ENCODE measurements at places on chromosomes 6 and 20.

GRCh38 chr6:37555040-37555781 lies 55.5 kb upstream of the CCDC167 start:
- no peak for DNase-seq

DNA sequence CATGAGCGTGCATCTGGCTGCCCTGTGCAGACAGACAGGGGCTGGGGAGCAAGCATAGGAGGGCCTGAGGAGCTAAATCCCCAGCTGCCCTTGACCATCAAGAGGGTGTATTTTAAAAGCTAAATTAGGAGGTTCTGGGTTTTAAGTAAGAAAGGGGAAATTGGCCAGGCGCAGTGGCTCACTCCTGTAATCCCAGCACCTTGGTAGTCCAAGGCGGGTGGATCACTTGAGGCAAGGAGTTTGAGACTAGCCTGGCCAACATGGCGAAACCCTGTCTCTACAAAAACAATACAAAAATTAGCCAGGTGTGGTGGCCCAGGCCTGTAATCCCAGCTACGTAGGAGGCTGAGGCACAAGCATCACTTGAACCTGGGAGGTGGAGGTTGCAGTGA lies 27.8 kb downstream of the SERPINB6 start:
- DNase-seq, result no peak

- DNase-seq, result no peak
Observed at GRCh38 chr6:148347441-148348054, 4.9 kb downstream of the SASH1 start.

DNA sequence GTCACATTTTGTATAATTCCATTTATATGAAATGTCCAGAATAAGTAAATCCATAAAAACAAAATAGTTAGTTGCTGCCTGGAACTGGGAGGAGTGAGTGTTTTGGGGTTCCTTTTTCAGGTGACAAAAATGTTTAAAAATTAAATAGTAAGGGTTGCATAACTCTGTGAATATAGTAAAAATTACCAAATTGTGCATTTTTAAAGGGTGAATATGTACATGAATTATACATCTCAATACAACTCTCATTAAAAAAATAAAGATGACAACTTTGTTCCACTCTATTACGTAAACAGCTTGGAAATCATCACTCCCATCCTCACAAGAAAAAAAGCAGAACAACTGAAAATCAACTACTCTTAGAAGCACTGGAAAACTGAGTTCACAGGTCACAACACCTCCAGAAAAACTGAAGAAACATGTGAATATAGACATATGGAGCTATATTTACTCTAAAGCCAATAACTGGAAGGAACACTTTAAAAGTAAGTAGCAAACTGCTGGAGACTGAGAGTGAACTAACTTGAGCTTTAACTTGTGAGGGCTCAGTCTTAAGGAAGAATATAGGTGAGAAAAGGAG lies 40.0 kb downstream of the RANBP9 start:
- DNase-seq, result no peak

GRCh38 chr20:24027229-24027628 lies 38.6 kb upstream of the GGTLC1 start:
- no peak for DNase-seq

GRCh38 chr20:13610184-13610583 lies 28.5 kb downstream of the TASP1 start:
- no peak for DNase-seq

DNA sequence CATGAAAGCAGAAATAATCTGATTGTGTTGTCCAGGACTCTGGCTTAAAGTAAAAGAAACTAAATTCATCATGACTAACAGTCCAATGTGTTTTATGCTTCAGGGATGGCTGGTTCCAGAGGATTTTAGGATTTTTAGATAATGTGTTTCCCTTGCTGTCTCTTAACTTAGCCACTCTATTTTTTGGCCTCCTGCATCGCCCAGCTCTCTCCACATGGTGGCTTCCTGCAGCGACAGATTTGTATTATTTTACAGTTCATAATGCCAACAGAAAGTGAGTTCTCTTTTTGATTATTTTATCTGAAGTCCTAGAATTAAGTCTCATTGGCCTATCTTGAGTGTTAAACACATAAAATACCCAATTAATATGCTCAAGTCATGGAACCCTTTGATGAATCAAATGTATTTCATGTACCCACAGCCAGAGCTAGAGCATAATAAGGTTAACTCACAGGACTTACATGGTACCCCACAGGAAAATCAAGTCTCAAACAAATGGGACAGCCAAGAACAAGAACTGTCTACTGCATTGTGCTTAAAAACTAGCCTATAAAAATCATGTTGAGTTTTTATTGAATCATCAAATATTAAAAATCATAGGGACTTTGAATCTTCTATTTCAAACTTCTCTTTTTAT lies 582.5 kb downstream of the DOK5 start:
- no peak for DNase-seq

DNA sequence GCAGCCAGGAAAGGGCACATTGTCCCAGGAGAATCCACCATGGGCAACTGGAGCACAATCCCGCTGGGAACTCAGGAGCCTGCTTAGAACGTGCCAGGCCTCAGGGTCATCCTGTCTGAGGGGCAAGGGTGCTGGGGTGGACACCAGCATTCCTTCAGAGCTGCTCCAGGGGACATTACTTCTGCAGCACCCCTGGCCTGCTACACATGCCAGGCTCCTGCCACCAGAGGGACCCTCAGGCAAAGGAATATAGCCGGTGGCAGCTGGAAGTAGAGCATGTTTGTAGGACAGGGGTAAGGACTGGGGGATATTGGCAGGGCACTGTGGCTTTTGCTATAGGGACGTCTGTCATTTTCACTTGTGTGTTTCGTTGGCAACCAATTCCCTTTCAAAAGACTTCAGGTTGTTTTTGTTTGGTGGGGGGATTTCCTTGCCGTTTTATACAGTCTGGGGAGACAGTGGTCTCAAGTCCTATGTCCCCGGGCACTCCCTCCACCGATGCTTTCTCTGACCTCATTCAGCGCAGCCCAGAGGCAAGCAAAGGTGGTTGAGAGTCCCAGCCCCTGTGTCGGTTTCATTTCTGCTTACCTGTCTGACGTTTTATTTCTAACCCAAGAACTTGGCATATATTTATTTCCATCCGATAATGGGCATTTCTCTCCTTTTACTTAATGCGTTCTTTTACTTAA lies 130.8 kb downstream of the JPH2 start:
- no peak for DNase-seq

DNA sequence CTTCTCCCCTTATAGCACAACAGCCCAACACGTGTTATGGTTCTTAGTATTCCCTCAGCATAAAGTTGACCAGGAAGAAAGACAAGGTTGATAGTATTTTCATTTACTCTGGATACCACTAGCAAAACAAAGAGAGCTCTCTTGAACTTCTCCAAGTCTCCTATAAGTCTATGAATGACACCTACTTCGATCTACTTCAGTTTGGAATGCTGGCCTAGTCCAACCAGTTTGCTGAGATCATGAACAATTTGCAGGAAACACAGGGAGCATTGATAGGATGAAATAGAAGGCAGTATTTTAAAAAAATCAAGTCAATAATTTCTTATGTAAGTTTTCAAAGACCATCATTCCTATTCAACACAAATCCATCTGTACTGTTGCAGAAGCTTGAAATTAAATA lies 93.6 kb downstream of the GJA10 start:
- DNase-seq, result no peak

DNA sequence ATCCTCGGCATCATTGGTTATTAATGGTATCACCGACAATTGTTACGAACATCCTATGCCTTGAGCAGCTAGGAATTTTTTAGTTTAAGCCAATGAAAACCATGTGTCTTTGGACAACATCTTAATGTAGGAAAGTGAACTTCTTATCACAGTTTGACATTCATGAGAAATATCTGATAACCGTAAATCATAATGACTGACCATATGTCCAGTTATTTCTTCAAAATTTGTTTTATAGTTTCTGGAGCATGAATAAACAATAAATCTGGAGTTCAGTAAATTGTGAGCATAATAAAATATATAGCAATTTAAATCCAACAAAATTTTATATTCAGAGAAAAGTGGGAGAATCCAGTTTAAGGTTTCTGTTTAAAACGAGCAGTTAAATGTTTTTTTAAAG lies 970.1 kb upstream of the ADGRB3 start:
- no peak for DNase-seq

GRCh38 chr6:34343806-34344205 lies 48.7 kb downstream of the NUDT3 start:
- DNase-seq, result no peak

DNA sequence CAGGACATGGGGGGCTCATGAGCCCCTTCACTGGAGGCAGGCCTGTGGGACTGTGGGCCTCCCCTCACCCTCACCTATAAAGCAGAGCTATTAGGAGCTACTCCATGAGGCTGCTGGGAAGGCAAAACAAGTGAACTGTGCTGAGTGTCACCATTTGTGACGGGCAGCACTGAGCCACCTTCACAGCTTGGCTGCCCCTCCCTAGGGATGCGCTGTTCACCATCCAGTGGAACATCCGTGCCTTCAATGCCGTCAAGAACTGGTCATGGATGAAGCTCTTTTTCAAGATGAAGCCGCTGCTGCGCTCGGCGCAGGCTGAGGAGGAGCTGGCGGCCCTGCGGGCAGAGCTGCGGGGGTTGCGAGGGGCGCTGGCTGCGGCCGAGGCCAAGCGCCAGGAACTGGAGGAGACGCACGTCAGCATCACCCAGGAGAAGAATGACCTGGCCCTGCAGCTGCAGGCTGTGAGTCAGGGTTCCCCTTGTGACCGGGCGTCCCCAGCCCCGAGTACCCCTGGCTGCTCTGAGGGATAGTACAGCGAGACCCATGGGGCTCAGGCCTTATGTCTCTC lies 38.4 kb downstream of the MYH7B start:
- no peak for DNase-seq

DNA sequence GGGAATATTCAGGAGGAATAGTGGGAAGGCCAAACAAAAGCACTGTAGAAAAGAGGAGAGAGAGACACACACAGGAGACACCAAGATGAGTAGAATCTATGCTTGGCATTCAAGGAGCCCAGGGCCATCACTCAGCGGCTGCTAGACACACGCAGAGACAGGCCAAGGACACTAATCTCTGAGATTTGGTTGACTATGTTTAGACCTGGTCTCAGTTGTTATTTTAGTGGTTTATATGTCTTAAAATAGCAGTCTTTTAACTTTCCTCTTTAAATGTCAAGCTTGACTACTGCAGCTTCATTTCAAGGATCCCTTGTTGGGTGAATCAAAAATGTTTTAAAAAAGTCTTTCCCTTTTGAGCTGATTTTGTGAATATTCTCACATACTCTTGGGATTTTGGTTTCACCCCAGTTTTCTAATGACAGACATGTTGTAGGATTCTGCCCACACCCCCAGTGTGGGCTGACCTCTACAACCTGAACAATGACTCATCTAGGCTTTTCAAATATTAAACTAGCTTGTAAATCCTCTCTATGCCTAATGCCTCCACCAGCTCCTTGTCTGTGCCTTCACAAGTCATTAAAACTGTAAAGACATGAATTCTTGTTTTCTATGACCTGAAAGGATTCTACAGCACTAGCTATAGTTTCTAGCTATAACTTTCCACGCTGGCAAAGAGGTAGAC lies 142.7 kb upstream of the EXOC2 start:
- no peak for DNase-seq

DNA sequence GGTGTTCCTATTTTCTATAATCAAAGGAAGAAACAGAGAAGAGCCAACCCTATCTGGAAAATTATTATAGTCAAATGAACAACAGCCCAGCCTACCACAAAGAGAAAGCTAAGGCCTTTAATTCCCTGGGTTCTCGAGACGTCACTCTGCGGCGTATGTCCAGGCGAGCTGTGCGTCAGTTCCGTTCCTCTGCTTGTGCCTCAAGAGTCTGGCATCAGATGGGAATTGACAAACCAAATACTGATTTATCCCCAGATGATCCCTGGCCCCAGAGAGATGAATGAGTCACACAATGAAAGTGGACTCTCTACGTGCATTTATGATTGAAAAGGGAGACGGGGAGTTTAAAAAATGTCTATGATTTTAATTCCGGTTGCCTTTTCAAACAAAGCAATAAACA lies 151.6 kb upstream of the PDE10A start:
- no peak for DNase-seq

DNA sequence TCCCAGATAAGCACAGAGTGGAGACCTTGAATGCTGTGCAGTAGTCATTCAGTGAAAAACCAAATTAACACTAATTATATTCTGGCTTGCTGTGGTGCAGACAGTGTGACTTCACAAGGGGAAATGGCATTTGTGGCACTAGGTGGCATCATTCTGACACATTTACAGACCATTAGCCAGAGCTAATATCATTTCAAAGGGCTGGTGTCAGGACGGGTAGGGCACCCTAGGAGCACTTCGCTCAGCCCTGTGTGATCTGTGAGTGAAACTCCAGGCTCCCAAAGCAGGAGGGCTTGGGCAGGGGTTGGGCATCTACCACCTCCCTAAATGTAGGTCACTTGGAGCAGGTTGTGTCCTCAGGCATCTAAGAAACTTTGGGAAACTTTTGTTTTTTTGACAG lies 555.8 kb downstream of the PKHD1 start:
- no peak for DNase-seq

- no peak for DNase-seq
Observed at GRCh38 chr6:84892671-84893070, 128.3 kb upstream of the TBX18 start.

GRCh38 chr6:18515767-18516166 lies 128.6 kb downstream of the RNF144B start:
- DNase-seq, result no peak

GRCh38 chr6:17405944-17406245 lies 12.5 kb downstream of the CAP2 start:
- DNase-seq, result no peak

GRCh38 chr6:52984247-52984646 lies 10.8 kb downstream of the GSTA4 start:
- DNase-seq, result no peak

GRCh38 chr6:64224819-64225218 lies 589.2 kb downstream of the PHF3 start:
- no peak for DNase-seq

DNA sequence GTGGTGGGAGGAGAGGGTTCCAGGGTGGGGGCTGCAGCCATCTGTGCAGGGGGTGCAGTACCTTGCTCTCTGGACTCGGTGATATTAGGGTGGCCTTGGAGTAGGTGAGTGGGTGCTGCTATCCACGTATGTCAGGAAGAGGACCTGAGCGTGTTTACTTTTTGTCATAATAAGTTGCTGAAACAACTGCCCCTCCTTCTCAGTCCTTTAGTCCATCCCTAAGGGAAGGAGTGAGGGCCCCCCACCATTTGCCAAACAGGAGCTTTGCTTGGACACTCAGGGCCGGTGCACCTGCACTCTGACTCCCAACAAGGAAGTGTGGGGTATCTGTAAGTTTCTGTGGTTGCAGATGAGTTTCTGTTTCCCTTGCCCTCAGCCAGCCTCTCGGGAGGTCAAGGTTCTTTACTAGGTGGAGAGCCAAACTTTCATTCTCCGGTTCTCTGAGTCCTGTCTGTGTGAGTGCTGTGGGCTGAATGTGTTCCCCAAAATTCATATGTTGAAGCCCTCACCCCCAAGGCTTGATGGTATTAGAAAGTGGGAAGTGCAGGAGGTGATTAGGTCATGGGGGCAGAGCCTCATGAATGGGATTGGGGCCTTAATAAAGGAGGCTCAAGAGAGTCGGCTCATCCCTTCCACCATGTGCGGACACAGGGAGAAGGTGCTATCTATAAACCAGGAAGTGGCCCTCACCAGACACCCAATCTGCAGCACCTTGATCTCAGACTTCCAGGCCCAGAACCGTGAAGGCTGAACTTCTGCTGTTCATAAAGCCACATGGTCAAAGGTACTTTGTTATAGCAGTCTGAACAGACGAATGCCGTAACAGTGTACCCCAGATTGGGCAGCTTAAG lies 19.6 kb upstream of the CCR6 start:
- DNase-seq, result no peak

- DNase-seq, result no peak
Observed at GRCh38 chr6:21181866-21182265, 411.7 kb upstream of the SOX4 start.

- no peak for DNase-seq
Observed at GRCh38 chr6:134061440-134061839, 9.0 kb upstream of the SLC2A12 start.
